ENCODE measurements at places on chromosomes 3 and 15.

DNA sequence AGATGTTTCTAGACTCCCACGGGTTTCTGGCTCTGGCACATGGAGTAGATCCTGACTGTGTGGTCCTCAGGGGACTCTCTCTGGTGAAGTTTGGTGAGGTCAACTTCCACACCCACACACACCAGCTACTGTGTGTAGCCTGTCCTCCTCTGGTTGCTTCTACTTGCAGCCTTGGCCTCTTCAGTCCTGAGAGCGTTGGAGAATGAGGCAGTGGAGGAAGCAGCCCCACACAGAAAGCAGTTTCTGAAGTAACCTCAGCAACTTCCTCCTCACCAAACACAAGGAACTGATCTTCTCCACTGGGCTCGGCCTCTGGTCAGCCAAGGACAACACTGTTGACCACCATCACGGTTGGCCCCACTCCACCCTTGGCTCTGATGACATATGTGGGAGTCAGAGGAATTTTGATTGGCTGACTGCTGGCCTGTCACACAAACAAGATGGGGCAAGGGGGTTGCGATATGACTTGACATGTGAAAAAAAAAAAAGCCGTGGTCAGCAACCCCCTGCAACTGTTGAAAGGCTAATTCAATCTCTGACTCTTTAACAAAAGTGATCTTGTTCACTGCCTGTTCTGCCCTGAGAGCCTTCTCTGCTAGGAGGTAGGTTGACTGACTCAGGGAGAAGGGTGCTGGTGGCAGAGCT, 19.6 kb downstream of the CD86 start:
- no peak for DNase-seq

- no peak for DNase-seq
Measured at GRCh38 chr15:97836003-97836402, 124.5 kb upstream of the ARRDC4 start.

GRCh38 chr3:14478956-14479550, 61.1 kb downstream of the GRIP2 start:
- DNase-seq, result no peak

DNA sequence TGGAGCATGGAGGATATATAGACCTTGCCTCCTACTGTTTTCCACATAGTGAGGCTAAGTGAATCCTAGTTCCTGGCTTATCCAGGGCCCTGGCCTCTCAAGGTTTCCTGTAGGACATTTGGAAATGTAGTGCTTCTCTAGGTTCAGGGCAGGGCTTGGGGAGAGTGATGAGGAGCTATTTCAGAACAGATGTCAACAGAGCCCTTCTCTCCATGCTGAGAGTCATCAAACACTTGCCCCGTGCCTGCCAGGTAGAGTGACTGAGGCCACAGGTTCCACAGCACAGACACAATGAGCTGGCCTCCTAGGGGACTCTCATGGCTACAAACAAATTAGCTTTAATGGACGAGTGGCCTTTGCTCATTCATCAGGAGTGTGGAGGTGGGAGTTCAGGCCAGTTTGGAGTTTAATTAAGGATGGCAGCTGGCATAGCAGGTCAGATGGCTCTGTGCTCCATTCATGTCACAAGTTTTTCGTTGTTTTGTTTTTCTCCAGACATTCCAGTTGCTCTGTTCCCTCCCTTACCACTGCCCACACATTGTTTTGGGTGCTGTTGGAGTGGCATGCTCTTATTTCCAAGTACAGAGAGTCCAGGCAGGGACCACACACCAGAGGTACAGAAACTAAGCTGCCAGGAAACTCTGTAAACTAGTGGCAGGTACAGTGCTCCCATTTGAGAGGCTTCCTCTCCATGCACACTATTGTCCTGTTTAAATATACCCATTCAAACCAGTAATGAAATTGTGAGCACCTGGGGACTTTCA, 189.8 kb downstream of the RYR3 start:
- DNase-seq, result no peak

GRCh38 chr3:173819368-173819767, 421.8 kb downstream of the NLGN1 start:
- DNase-seq, result no peak

- no peak for DNase-seq
Measured at GRCh38 chr3:50623840-50624474, 7.0 kb downstream of the MAPKAPK3 start.

- no peak for DNase-seq
Measured at GRCh38 chr3:148464246-148464645, 233.5 kb upstream of the AGTR1 start.

DNA sequence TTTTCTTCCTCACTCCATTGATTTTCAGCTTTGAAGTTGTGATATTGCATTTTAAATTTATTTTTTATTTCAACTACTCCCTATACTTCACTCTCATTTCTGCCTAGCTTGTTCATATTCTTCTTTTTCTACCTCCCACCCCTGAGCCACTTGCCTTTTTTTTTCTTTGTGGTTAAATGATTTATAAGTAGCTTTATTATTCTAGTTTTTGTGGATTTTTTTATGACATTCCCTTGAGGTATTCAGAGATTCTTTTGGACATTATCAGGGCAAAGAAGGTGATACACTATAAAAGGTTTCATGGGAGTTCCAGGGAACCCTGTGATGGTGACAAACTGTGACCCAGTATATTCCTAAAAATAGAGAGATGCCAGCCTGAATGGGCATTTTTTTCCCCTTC, 3.3 kb downstream of the C15orf61 start:
- no peak for DNase-seq

- DNase-seq, result no peak
Measured at GRCh38 chr15:71230303-71230702, 115.0 kb downstream of the THSD4 start.

DNA sequence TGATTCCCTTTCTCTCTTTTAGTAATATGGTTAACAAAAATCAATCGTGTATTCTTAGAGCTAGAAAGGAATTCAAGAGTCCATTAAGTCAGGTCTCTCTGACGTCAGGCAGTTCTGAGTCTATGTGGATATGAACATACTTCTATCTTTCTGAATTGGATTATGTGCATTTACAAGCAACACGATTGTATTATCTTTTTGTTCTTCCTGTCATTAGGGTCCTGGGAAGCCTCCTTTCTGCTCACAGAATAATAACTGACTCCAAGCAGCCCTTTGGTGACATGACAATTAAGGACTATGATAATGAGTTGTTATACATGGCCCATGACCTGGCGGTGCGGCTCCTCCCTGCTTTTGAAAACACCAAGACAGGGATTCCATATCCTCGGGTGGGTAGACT, 14.0 kb downstream of the EDEM1 start:
- no peak for DNase-seq

- no peak for DNase-seq
Measured at GRCh38 chr3:43423142-43423541, 136.8 kb downstream of the SNRK start.

GRCh38 chr3:113070072-113070640, 79.4 kb downstream of the GTPBP8 start:
- DNase-seq, result no peak

GRCh38 chr15:64525828-64526530, 65.6 kb downstream of the ZNF609 start:
- no peak for DNase-seq

DNA sequence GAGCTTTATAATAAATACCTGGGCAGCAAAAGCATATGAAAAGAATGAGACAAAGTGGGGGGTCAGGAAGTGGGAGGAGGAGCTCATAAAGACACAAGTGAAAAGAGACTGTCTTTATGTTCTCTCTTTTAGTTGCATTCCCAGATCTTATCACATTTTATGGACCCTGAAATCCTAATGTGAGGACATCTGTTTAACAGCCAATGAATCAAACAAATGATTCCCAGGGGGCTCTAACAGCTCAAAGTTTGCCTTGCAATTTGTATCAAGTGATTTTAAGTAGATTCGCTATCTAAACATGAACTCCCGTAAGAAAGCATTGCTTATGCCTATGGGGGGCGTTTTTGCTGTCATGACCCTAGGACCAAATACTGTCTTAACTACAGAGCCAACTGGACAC, 332.3 kb upstream of the CNTN4 start:
- no peak for DNase-seq

- DNase-seq, result no peak
Measured at GRCh38 chr3:29932696-29933325, 651.9 kb downstream of the RBMS3 start.

DNA sequence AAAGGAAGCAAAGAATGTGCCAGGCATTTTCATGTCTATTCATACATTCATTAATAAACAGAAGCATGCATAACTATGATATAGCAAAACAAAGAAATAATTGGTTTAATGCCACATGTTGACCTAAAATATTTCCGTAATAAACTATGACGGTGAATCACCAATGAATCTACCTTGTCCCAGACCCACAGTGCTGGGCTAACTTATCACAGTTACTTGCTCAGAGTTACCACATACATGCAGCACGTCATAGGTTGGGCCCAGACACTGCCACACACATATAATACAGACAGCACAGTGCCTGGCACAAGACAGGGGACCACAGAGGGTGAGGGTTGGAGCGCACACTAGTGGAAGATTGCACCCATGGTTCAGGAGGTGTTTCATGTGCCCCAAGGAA, 86.9 kb downstream of the ATP1B3 start:
- no peak for DNase-seq

- DNase-seq, result no peak
Measured at GRCh38 chr3:77256584-77257503, 216.9 kb downstream of the ROBO2 start.

GRCh38 chr3:186417791-186418190, 55.8 kb upstream of the DGKG start:
- DNase-seq, result no peak

DNA sequence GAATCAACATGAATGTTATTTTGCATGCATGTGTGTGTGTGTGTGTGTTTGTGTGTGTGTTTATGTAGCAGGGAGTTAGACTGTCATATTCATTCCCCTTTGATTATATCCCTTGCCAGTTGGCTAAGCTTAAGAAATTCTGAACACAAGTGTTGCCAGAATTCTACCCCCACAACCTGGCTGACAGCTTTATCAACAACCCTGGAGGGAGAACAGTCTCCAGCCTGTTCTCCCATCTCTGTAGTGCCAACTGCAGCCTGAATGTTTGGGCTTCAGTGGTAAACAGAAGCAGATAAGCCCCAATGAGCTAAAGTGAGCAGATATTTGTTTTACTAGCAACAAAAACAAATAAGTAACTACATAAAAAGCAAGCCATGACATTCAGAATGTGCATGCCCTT, 162.6 kb upstream of the ABI3BP start:
- no peak for DNase-seq

DNA sequence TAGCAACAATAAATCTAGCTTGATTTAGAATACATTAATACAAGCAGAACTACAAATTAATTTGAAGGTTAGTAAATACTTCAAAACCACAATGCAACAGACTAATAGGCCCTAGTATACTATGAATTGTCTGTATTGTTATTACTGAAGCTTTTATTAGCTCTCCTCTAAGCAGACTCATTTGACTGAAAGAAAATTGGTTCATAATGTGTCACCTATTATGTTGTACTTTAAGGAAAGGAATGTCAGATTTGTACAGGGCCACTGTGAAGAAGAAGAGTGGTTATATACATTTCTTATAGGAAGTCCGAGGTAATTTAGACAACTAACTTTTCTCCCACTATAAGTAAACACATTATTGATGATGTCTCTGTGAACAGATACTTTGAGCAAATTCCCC, 954.5 kb downstream of the ZPLD1 start:
- DNase-seq, result no peak

GRCh38 chr3:74768010-74768409, 153.6 kb upstream of the CNTN3 start:
- DNase-seq, result no peak

GRCh38 chr15:40320931-40321371, 2.5 kb upstream of the INAFM2 start:
- DNase-seq, result no peak

DNA sequence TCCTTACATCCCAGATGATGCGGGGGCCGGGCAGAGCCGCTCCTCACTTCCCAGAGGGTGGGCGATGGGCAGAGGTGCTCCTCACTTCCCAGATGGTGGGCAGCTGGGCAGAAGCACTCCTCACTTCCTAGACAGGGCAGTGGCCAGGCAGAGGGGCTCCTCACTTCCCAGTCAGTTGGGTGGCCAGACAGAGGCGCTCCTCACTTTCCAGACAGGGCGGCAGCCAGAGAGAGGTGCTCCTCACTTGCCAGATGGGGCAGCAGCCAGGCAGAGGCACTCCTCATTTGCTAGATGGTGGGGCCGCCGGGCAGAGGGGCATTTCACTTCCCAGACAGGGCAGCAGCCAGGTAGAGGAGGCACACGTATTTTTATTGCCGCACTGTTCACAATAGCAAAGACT, 622.0 kb upstream of the KCNMB2 start:
- DNase-seq, result no peak

GRCh38 chr15:40329804-40330203, 6.3 kb downstream of the INAFM2 start:
- no peak for DNase-seq

DNA sequence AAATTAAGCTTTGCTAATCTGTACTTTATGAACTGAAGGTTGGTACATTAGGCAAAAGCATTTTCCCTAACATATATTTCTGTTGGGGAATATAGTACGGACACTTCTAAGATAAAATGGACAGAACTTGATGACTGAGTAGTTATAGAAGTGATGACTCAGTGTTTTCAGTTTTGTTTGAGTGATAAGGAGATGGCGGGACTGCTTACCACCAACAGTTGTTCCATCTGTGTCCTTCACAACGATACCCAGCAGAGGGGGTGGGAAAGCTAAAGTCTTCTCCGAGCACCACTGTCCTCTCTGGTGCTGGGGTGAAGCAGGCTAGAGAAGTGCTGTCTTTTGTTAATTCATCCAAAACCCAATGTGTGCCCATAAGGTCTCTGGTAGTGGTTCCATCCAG, 195.8 kb downstream of the CD47 start:
- no peak for DNase-seq

DNA sequence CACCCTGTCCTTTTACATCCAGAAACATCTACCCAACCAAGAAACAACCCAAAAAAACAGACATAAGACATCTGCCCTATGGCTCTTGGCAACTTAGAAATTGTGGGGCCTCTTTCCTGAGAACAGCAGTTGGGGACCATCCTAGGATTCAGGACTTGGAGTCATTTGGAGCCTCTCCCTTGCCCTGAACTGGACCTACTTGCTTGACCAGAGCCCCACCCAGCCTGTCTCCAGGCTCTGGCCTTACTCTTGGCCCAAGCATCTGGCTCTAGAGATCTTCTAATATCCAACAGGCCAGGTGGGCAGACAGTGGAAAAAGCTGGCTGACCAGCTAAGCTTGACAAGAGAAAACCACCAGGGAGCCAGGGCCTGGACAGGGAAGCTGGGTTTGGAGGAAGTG, 99.1 kb upstream of the C2CD4B start:
- no peak for DNase-seq

DNA sequence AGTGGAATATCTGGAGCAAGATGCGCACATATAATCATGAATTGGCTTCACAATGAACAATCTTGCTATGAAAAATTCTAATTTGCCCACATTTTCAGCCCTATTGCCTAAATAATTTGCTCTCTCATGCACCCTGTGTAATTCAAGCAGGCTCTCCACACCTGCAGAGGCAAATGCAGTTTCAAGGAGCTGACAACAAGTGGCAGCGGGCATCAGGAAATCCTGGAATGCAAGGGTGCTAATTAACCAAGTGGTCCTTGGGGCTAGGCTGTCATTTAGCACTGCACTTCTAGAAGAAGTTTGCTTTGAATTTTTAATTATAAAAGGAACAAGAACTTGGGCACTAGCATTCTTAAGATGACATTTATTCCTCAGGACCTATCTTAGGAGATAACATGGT, 56.3 kb upstream of the ICE2 start:
- no peak for DNase-seq

- no peak for DNase-seq
Measured at GRCh38 chr3:16288664-16289063, 23.7 kb downstream of the OXNAD1 start.

Measured in activated T-helper 1 cell treated with Interleukin-2 at 50 U/mL for 16 hours (primary cell).